CD4-positive, alpha-beta T cell treated with Interleukin-6 for 4 hours (primary cell): ENCODE measurements at places on chromosomes 2 and 18.

GRCh38 chr2:48586433-48586832 is 31.2 kb upstream of the GTF2A1L start:
- DNase-seq: no peak

DNA sequence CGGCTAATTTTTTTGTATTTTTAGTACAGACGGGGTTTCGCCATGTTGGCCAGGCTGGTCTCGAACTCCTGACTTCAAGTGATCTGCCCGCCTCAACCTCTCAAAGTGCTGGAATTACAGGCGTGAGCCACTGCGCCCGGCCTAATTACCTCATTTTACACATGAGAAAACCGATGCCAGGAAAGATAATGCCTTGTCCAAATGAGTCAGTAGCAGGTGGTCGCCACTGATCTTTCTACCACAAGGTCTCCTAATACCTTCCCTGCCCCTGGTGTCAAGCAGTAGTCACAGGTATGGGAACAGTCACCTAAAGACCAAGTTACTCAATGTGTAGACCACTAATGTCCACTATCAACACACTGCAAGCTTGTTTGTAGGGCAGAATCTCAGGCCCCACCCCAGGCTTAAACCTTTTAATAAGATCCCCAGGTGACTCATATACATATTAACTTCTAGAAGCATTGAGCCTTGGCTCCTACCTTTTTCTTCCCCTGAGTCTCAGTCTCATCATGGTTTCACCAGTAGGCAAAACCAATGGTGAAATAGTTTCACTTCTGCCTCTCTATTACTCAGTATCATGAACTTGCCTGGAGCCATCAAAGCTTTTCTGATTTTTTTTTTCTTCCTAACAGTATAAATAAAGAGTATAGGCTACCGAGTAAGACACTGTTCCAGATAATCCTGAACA is 6.9 kb upstream of the EPB41L5 start:
- DNase-seq: no peak

GRCh38 chr2:232229911-232230310 is 148.6 kb upstream of the ALPP start:
- no peak for DNase-seq

DNA sequence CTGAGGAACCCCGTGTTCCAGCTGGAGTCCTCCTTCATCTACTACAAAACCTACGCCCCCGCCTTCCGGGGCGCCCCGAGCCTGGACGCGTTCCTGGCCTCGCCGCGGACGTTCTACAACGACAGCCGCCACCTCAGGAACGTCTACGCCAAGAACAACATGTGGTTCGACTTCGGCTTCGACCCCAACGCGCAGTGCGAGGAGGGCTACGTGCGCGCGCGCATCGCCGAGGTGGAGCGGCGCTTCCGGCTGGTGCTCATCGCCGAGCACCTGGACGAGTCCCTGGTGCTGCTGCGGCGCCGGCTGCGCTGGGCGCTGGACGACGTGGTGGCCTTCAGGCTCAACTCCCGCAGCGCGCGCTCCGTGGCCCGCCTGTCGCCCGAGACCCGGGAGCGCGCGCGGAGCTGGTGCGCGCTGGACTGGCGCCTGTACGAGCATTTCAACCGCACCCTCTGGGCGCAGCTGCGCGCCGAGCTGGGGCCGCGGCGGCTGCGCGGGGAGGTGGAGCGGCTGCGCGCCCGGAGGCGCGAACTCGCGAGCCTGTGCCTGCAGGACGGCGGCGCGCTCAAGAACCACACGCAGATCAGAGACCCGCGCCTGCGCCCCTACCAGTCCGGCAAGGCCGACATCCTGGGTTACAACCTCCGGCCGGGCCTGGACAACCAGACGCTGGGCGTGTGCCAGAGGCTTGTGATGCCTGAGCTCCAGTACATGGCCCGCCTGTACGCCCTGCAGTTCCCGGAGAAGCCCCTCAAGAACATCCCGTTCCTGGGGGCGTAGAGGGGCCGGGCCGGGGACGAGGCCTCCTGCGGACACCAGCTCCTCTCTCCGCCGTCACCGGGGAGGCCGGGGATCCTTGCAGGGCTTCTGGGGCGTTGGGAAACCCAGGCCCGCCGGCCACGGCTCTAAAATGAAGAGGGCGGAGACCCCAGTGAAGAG is 5.3 kb upstream of the NEU4 start:
- DNase-seq: peak; percentile 39

DNA sequence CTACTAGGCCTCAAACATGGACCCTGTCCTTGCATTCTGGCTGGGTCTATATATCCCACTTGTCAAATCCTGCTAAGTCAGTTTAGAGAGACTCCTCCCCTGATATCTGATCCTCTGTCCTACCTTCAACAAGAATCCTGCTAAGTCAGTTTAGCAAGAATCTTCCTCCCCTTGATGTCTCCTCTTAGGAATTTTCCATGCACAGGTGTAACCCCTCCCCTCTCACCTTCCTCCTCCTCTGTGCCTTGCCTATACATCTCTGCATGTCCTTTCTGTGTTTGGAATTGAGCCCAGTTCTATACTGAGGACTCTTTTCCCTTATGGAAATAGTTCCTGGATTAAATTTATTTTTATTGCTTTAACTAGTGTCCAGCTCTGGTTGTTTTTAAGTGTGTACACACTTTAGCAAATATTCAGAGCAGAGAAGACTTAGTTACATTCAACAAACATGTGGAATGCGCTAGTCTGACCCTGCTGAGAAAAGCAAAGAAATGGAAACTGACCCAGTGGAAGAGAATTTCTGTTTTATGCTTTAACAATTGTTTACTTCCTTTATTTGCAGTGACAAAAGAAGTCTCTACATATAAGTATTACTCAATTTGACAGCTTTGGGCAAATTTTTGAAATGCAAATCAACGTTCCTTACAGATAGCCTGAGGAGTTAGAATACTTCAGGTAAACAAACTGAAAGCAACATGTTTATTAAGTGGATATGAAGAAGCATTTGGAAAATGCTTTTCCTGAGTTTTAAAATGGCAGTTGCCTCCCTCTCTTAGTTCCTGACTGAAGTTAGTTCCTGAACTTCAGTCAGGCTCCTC is 80.6 kb downstream of the RIT2 start:
- no peak for DNase-seq

DNA sequence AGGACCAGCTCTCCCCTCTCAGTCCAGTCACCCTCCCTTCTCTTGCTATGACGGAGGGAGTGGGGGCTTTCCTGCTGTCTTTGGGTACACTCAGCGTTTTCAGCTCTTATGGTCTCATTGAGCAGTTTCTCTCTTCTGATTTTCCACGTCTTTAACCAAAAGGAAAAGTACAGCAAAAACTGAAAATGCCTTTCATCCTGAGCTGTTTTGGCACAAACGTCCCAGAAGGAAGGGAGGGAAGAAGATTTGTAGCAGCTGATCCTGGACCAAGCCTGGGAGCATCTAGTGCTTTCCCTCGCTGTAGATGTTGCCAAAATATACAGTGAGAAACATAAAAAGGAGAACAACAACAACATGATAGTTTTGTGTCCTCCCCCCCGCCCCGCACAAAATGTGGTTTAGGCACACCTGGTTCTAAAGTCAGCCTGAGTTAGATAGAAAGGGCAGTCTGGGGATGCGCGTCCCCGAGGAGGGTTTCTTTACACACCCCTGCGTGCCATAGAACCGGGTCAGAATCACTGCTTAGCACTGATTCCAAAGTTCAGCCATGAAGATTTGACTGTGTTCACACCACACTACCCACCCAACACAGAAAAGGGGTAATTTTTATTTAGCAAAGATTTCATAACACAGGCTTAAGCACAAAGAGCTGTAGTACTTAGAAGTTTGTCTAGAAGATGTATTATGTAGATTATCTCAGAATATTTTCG is 53.4 kb downstream of the SLC40A1 start:
- no peak for DNase-seq

- DNase-seq: no peak
These were observed 251.2 kb downstream of the PTGR3 start for GRCh38 chr18:74957588-74958224.

GRCh38 chr2:568639-569235 is 108.5 kb downstream of the TMEM18 start:
- DNase-seq: no peak

DNA sequence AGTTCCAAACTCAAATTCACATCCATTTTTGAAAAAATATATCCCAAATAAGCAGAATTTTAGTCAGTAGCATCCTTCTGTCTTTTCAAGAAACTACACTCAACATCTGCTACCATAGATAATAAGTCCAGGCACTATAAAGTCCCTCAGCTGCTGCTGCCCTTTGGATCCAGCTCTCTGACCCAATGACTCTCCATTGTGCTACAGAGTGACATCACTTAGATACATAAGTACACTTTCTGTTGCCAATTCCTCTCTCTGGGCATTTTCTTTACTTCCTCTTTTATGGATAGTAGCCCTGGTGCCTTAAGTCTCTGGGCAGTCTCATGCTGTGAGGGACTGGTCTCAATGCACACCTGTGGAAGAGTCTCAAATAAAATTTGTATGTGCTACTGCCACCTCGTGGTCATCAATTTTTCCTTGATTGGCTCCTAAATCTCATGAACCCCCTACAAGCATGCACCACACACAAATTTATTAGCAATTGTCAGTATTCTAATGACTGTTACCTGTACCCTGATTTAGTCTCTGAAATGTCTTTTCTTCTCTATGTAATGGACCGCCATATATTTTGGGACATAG is 219.2 kb downstream of the LRP1B start:
- no peak for DNase-seq

DNA sequence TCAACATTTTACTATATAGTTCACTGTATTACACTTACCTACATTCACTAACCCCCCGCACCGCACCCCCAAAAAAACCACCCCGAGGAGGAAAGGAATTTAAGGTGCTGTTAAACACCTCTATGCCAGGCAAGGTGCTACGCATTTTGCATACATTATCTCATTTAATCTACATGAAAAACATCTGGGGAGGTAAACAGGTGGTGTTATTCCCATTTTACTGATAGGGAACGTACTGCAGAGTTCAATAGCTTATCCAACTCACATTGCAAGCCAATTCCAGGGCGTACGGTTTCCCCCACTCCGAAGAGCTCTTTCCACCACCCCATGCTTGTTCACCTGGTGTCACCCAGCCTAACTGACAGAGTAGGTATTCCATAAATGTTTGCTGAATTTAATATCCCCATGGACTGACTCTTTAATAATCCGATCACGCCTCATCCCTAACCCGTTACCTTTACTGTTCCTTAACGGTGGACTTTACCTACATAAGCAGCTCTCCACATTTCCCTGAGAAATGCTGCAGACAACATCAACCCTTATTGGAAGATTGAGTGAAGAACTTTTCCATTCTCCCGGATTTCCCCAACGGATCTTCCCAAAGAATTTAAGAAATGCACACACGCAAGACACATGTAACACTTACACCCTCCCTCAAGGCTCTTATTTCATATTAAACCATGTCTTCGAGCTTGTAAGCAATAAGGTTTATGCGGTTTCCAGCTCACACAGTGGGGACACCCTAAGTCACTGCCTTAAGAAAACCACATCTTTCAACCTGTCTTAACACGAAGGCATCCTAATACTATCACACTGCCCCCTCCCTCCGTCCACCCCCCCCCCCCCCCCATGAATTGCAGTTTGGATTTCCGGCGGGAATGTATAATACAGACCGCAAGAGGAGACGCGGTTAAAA is 1.2 kb downstream of the RAPH1 start:
- peak; percentile 45 for DNase-seq

- no peak for DNase-seq
These were observed 748.8 kb downstream of the NR4A2 start for GRCh38 chr2:155583674-155584195.

DNA sequence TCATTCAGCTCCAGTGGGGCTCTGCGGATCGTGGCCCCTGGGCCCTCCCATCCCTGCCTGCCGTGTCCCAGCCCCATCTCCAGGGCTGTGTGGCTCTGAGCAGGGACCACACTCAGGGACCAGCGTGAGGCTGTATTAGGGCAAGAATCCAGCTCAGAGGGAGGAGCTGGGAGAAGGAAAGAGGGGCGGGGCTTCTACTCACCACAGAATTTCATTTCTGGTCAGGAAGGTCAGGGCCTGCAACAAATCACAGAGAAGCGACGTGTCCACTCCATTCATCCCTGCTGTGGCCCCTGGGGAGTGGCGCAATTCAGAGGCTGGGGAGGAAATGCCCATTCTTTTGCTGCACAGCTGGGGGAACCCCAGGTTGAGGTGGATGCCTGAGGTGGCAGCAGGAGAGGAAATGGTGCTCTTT is 828 bp downstream of the CIB4 start:
- no peak for DNase-seq

DNA sequence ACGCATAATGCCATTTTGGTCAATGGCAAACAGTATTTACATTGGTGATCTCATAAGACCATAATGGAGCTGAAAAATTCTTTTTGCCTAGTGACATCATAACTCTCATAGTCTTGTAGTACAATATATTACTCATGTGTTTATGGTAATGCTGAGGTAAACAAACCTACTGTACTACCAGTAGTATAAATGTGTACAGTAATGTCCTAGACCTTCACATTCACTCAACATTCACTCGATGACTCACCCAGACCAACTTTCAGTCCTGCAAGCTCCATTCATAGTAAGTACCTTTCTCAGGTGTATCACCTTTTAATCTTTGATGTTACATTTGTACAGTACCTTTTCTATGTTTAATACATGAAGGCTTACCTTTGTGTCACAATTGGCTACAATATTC is 558.2 kb upstream of the PIK3C3 start:
- DNase-seq: no peak

- no peak for DNase-seq
These were observed 472.7 kb upstream of the TRIB2 start for GRCh38 chr2:12244070-12244469.

DNA sequence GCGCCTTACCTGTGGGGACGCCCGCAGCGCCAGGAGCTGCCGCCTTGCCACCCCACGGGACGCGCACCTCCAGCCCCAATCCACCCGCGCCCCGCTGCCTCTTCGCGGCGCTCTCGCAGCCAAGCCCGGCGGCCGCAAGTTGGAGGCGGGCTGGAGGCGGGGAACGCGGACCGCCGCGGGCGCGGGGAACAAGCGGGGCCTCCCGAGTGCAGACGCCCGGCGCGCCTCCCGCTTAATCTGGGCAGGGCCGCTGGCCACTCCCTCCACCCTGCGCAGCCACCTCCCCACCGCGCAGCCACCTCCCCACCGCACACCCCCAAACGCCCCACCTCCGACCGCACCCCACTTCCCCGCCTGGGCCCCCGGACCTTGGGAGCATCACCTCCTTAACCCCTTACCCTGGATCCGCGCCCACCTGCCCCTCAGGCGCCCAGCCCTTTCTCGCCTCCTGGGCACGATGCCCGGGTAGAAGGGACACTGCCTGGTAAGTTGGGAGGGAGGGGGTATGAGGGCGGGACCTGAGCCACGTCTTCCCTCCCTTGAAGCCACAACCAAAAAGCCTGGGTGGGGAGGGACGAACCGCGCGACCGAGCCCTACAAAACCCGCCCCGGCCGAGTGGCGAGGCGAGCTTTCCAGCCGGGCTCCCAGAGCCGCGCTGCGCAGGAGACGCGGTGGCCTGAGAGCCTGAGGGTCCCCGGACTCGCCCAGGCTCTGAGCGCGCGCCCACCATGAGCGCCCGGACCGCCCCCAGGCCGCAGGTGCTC is at the start of the genes COL4A3 and COL4A4:
Gene COL4A3 (plus strand): TSS at position 627 of the 765 bp plus-strand sequence. CDS start 103 bp downstream, at position 730.
Gene COL4A4 (minus strand): TSS at position 208 of the 765 bp plus-strand sequence. CDS start 16,722 bp downstream, outside the sequence.
- no peak for DNase-seq

DNA sequence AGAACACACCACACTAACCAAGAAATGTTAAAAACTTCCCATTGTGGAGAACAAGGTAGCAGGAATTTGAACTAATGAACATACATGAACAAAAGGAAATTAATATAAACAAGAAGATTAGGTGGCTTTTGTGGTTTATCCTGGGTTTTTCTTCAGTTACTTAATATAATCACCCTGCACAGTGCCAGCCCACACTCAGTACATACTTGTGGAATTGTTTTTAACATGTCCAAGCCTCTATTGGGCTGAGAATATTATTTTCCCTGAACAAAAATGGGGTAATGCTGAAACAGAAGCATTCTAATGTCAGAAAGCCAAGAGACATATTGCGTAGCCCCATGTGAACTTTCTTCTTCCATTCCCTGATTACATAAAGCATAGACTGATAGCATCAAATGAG is 202.8 kb downstream of the DNER start:
- no peak for DNase-seq
